ENCODE measurements at places on chromosomes 5 and 9.

- no peak for DNase-seq
Observed at GRCh38 chr9:114288193-114289091, 34.5 kb upstream of the ORM1 start.

DNA sequence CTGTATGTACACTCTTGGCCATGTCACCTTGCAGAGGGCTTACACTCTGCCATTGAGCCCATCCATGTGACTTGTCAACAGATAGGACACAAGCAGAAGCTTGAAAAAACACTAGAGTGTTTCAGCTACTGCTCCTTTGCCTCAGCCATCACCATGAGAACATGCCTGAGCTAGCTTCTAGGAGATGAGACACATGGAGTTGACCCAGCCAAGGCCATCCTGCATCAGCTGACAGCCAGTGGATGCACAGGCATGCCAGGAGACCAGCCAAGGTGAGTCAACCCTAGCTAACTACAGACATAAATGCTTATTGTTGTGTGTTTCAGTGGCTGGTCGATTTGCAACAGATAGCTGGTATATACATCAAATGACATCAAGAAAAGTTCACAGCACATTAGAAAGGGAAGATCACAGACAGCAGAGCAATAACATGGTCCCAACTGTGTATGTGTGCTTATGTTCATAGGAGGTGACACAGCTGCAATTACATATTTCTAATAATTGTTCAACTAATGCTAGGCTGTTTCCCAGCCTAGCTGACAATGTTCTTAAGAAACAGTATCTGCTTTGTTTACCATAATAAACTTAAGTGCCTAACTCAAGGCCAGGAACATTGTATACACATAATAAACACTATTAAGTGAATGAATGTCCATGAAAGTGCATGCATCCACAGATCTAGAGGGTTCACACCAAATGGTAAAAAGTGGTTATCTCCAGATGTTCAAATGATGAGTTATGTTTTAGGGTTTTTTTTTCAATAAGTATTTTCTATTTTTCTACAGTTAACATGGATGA is 105.7 kb downstream of the SPOCK1 start:
- no peak for DNase-seq

DNA sequence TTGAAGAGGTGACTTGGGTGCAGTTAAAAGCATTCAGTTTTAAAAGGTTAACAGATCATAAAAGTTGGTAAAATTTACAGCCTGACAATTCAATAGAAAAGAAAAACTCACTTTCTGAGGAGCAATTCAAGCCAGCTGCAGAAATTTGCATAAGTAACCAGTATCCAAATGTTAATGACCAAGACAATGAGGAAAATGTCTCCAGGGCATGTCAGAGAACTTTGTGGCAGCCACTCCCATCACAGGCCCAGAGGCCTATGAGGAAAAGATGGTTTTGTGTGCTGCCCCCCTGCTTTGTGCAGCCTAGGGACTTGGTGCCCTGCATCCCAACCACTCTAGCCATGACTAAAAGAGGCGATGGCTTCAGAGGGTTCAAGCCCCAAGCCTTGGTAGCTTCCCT is 1406.5 kb upstream of the ACO1 start:
- no peak for DNase-seq

DNA sequence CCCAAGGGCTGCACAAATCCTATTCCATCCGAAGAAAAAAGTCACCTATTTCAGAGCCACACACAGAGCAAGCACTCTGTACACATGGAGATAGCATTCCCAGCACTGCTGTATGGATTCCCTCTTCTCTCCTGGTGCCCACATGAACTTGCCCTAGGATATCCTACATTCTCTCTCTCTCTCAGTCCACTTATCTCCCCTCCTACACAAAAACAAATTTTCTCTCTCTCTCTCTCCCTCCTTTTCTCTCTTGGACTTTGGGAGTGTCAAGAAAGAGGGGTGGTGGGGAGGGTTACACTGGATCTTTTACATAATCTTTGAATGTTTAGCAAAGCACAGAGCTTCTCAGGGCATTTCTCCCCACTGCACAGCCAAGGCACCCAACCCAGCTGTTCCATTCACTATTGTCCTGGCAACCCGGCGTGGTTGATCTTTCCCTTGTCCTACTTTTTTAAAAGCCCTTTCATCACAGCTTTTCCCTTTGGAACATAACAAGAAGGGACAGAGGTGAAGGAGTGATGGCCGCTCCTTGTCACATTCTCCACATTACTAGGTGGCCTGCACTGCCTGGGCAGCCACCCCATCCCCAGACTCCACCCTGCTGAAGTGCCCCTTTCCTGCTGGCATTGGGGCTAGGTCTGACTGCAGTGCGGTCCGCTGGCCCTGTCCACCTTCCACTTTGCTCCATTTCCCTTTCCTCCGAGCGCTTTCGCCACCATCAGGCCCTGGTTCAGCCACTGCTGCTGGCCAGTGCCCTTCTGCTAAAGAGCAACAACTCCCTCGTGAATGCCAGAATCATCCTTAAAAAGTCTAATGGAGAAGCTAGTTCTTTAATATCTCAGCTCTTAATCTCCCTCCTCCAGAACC is 22.2 kb upstream of the SLC1A3 start:
- no peak for DNase-seq

- no peak for DNase-seq
Observed at GRCh38 chr9:70542311-70542931, 128.0 kb upstream of the KLF9 start.

- peak; percentile 43 for DNase-seq
Observed at GRCh38 chr5:134079748-134080581, 34.5 kb upstream of the TCF7 start.

GRCh38 chr9:92723299-92723625 is 41.4 kb downstream of the BICD2 start:
- DNase-seq: no peak

DNA sequence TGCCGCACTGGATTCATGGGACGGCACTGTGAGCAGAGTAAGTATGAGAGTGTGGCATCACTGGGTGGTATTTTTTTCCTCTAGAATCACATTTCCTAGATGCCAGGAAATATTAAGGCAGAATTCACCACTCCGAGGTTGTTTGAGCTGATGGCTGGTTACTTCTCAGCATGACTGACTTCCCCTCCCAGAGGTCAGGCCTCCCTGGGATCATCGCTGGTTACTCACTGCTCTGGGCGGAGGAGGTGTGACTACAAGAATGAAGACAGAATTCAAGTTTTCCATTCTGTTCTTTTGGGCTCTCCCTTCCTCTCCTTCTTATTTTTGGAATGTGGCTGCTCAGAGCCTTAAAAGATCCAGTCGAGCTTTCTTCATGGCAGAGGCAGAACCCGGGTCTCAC is 76.6 kb upstream of the PRRC1 start:
- DNase-seq: no peak

DNA sequence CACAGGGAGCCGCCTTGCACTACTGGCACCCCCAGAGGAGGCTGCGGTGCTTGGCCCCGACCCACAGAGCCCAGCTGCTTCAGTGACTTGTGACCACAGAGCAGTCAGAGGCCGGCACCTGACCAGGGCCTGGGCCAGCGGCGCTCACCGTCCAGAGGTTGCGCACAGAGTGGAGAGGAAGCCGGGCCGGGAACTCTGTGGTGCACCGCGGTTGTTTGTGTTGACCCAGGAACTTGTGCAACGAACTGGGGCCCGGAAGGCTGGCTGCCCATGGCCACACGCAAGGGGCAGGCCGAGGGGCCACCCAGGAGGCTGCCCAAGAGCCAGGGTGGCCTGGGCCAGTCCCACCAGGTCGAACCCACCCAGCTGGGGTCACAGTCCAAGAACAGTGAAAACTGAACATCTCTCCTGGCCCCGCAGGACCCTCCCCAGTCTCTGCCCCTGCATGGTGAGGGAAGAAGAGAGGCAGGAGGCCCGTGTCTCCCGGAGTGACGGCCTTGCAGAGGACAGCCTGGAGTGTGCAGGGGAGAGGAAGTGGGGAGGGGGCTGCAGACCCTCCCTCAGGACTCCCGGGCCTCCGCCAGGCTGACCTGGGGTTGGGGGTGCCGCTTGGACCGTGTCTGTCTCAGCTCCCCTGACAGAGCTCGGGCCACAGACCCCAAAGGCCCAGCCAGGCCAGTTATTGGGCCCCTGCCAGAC is 42.8 kb upstream of the EGFL7 start:
- DNase-seq: no peak

DNA sequence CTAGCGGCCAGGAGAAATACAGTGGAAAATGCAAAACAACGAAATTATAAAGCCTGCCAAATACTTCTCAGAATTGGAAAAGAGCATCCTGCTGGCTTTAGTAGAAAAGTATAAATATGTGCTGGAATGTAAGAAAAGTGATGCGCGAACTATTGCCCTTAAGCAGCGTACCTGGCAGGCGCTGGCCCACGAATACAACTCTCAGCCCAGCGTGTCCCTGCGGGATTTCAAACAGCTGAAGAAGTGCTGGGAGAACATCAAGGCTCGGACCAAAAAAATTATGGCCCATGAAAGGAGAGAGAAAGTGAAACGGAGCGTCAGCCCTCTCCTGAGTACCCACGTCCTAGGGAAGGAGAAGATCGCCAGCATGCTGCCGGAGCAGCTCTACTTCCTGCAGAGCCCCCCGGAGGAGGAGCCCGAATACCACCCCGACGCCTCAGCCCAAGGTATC is 15.0 kb downstream of the MSANTD3 start:
- no peak for DNase-seq

DNA sequence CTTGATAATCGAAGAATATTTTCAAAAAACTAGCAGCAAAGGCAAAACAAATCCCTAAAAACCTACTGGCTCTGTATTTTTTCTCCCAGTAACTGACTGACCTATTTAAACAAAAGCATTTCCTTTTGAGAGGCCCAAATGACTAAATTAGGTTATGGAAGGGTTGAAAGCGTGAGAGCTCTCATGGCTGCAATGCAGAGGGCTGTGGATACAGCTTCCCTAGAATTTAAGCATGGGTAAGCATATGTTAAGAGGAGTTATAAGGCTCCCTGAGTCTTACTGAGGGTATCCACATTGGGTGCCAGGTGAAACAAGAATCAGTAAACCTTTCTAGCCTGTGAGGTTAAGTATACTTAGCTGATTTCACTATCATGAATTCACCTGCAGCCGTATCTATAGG is 32.3 kb downstream of the SHISAL2B start:
- no peak for DNase-seq

- DNase-seq: no peak
Observed at GRCh38 chr5:127295454-127295853, 4.9 kb downstream of the MEGF10 start.

- no peak for DNase-seq
Observed at GRCh38 chr5:85453026-85453349, 1068.3 kb upstream of the EDIL3 start.

- no peak for DNase-seq
Observed at GRCh38 chr9:33146298-33146697, 20.8 kb downstream of the B4GALT1 start.

DNA sequence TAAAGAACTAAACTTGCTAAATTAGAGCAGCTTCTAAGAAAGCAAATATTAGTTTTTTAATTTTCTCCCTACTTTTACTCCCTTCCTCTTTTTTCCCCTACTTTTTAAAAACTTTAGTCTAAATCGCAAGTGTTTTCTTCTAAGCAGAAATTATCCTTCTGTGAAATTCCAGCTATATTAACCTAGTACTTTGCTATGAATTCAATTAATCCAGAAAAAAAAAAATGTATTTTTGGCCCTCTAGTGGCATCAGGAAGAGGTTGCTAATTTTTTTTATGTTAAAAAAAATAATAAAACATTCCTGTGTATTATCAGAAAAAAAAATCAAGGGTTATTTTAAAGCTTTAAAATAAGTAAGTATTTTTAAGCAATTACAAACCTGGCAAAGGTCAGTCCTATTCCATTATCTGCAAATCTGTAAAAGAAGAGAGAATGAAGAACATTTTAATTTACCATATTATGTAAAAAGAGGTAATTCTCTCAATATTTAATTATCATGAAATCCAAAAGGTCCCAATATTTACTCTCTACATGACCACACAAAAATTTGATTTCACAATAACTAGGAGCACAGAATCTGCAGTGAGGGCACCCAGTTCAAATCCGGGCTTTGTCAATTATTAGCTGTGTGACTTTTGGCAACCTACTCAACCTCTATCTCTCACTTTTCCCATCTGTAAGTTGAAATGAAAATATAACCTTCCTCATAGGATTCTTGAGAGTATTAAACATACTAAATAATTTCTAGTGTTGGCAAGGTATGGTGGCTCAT is 52.0 kb downstream of the CEMIP2 start:
- no peak for DNase-seq

DNA sequence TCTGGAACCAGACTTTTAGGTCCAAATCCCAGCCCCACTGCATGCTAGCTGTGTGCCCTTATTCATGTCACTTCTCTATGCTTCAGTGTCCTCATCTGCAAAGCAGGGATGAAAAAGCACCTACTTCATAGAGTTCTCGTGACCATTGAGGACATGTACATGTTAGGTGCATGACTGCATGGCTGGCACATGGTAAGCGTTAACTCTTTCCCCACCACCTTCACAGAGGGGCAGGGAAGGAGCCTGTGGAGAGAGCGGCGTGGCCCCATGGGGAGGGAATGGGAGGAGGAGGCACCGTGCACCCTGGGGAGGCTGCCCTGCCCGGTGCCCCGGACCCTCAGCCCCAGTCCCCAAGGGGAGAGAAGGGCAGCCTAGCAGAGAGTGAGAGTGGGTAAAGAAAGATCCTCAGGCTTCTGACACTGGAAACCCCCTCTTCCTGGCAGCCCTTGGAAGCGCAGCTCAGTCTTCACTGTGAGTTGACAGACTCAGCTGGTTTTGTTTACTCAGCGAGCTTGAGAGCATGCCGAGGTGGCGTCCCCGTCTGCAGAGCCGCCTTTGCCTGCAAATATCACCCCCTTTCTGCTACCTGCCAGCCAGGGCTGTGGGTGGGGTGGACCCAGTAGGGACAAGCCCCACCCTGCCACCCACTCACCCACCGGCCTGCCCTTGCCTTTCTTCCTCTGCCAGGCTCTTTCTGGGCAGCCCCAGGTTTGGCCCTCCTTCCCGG is 10.6 kb upstream of the ANGPTL2 start:
- DNase-seq: no peak
